ENCODE measurements at places on chromosomes 16 and 17. TPM values are rescaled to one million over a fixed set of nuclear protein-coding genes. Genes with fewer than 3 reads are reported as not detected.

Gene CDRT15L2
- total RNA-seq: not detected

Gene IL17C
- total RNA-seq: not detected

Gene MMP25
- total RNA-seq: 34.0 TPM

Gene IL34
- total RNA-seq: not detected

Gene TOX3
- total RNA-seq: not detected

Gene FLYWCH1
- total RNA-seq: 52.7 TPM

Gene PRSS36
- 0.96 TPM for total RNA-seq

Gene NPIPA3
- total RNA-seq: not detected

Gene SPAG7
- total RNA-seq: 60.5 TPM

Gene ITGB4
- total RNA-seq: 1.1 TPM

Gene TEDC2
- total RNA-seq: 24.9 TPM

Gene CDR2L
- 0.47 TPM for total RNA-seq

Gene LDHD
- total RNA-seq: not detected

Gene KRT39
- total RNA-seq: not detected

Gene LHX1
- 0.66 TPM for total RNA-seq

Gene ETV4
- total RNA-seq: 0.82 TPM

Gene BRD7
- total RNA-seq: 85.0 TPM

Gene GDPD3
- total RNA-seq: 8.1 TPM

Gene ATF7IP2
- 17.7 TPM for total RNA-seq

Gene FGF11
- total RNA-seq: 3.6 TPM

Gene P3H4
- total RNA-seq: 2.1 TPM

Gene PLA2G10
- not detected for total RNA-seq

Gene HSD17B1
- total RNA-seq: 0.70 TPM

Gene SRL
- total RNA-seq: not detected

Gene SLC16A11
- 1.2 TPM for total RNA-seq

Gene KPNA2
- 246 TPM for total RNA-seq

Gene LGALS3BP
- total RNA-seq: 75.7 TPM

Gene EIF1
- total RNA-seq: 900 TPM

Gene ATP2A1
- 1.5 TPM for total RNA-seq

Gene ARHGDIG
- not detected for total RNA-seq

Gene HOXB4
- 7.8 TPM for total RNA-seq

Gene KRT27
- not detected for total RNA-seq

Gene ST6GALNAC1
- not detected for total RNA-seq

Gene TBC1D3E
- total RNA-seq: not detected

Gene MYCBPAP
- 13.9 TPM for total RNA-seq

Gene OTOP2
- total RNA-seq: not detected

Gene KRT20
- total RNA-seq: not detected

Gene GPRC5C
- total RNA-seq: not detected

Gene GRAPL
- 8.1 TPM for total RNA-seq
